ENCODE measurements at places on chromosomes 6 and 20. TPM values are rescaled to one million over a fixed set of nuclear protein-coding genes. Genes with fewer than 3 reads are reported as not detected.

GRCh38 chr6:111817451-111818120 is 55.7 kb downstream of the FYN start:
- no peaks in the 10 kb centered on the region for H3K27me3 ChIP-seq
- no peak overlapping the region for H3K4me3 ChIP-seq
- H3K36me3 ChIP-seq: no peaks in the 10 kb centered on the region
- peaks cover 12% of the 10 kb centered on the region for H3K4me1 ChIP-seq
- no peak for DNase-seq

RAB44 gene
- 0.09 TPM for total RNA-seq

DNA sequence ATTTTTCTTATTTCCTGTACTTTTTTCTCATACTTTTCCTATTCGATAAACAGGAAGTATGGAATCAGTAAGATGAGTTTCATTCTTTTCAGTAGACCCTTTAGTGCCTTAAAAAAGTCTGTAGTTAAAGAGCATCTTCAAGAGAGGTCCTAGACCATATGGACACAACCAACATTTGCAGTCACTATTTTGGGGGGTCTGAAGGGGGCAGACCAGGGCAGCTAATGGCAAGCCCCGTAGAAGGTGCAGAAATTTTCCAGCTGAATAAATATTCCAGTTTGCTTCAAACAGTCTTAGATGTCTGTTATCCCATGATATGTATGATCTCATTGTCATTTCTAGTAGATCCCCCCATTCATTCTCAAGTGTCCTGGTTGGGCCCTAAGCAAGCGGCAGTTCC is 52.8 kb downstream of the MAP3K5 start:
- no peak overlapping the region for H3K4me3 ChIP-seq
- DNase-seq: no peak
- H3K36me3 ChIP-seq: no peaks in the 10 kb centered on the region

BACH2 gene
- total RNA-seq: 7.5 TPM

DNA sequence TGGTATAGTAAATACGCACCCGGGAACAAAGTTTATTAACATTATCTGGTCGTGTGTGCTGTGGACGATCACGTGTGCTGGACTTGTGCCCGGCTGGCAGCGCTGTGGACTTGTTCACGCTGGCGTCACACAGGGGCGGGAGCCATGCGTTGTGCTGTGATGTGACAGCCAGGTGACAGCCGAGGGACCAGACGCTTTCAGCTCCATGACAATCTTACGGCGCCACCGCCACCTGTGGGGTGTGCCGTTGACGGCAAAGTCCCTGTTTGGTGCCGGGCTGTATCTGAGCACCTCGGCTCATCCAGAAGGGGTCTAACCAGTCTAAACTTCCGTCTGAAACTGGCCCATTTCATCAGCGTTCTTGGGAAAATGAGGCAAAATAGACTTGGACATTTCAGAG is 25.2 kb downstream of the DLL1 start:
- no peaks in the 10 kb centered on the region for H3K36me3 ChIP-seq
- H3K27ac ChIP-seq: no peak overlapping the region
- H3K27me3 ChIP-seq: no peaks in the 10 kb centered on the region

- peak; percentile 32 for DNase-seq
- H3K27ac ChIP-seq: peak overlapping the region; percentile 35
- H3K4me1 ChIP-seq: peaks cover 12% of the 10 kb centered on the region
- peaks cover 86% of the 10 kb centered on the region for H3K36me3 ChIP-seq
- H3K27me3 ChIP-seq: no peaks in the 10 kb centered on the region
- no peak overlapping the region for H3K4me3 ChIP-seq
Observed at GRCh38 chr6:73515204-73515655, 5.6 kb downstream of the EEF1A1 start.

- H3K36me3 ChIP-seq: no peaks in the 10 kb centered on the region
- H3K4me3 ChIP-seq: no peak overlapping the region
- DNase-seq: no peak
Observed at GRCh38 chr20:55216525-55217242, 741.3 kb downstream of the DOK5 start.

RAET1E gene
- total RNA-seq: 28.9 TPM

GRCh38 chr6:106572436-106572835 is 56.9 kb downstream of the RTN4IP1 start:
- H3K4me3 ChIP-seq: no peak overlapping the region
- H3K4me1 ChIP-seq: peaks cover 14% of the 10 kb centered on the region
- no peak for DNase-seq
- H3K27ac ChIP-seq: no peak overlapping the region
- H3K27me3 ChIP-seq: no peaks in the 10 kb centered on the region

DNA sequence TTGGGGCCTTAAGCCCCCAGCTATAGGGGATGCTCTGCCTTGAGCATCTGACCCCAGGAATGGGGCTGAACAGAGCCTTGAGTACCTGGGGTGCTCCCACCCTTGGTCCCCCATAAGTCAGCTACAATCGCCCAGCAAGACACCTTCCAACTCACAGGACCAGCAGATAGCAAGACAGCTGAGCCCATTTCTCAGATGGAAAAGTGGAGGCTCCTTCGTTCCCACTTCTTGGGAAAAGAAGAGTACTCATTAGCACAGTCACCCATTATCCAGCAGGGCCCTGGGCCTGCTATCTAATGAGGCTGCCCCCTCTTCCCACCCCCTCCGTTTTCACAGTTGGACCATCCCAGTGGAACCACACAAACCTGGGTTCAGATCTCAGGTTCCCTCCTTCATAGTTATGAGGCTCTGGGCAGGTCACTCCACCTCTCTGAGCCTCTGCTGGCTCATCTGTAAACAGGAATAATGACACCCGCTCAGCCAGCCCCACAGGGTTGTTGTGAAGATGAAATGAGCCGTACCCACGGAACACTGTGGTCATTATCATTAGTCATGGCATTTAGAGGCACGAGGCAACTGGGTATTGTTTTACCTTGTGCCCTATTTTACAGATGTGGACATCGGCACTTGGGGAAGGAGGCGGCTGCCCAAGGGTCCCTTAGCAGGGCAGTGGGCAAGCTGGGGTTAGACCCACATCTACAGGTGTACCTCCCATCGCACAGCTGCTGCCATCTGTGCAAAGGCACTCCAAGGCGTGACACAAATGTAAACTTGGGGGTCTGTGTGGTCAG is 4.5 kb downstream of the LPIN3 start:
- H3K27ac ChIP-seq: no peak overlapping the region
- peaks cover 17% of the 10 kb centered on the region for H3K4me1 ChIP-seq
- H3K4me3 ChIP-seq: no peak overlapping the region

- DNase-seq: no peak
- peak overlapping the region; percentile 97 for H3K27ac ChIP-seq
- H3K36me3 ChIP-seq: peaks cover 7% of the 10 kb centered on the region
- H3K4me3 ChIP-seq: peak overlapping the region; percentile 95
Observed at GRCh38 chr20:34956041-34956458, 382 bp downstream of the MYH7B start.

Measured in MCF 10A (cell line).